ENCODE measurements at places on chromosomes 6 and 20. TPM values are rescaled to one million over a fixed set of nuclear protein-coding genes. Genes with fewer than 3 reads are reported as not detected.

- peaks cover 59% of the 10 kb centered on the region for H3K36me3 ChIP-seq
- H3K27ac ChIP-seq, result no peak overlapping the region
- H3K4me3 ChIP-seq, result no peak overlapping the region
These were observed 54.2 kb downstream of the EZR start for GRCh38 chr6:158764926-158765325.

GRCh38 chr6:166008441-166009369 is 158.9 kb downstream of the TBXT start:
- no peak for DNase-seq
- H3K4me1 ChIP-seq, result peaks cover 7% of the 10 kb centered on the region
- no peak overlapping the region for H3K27ac ChIP-seq
- no peaks in the 10 kb centered on the region for H3K36me3 ChIP-seq

- H3K36me3 ChIP-seq, result no peaks in the 10 kb centered on the region
- no peak for DNase-seq
- H3K27ac ChIP-seq, result no peak overlapping the region
- H3K4me1 ChIP-seq, result no peaks in the 10 kb centered on the region
- no peak overlapping the region for H3K4me3 ChIP-seq
These were observed 94.3 kb upstream of the OLIG3 start for GRCh38 chr6:137588472-137588871.

DNA sequence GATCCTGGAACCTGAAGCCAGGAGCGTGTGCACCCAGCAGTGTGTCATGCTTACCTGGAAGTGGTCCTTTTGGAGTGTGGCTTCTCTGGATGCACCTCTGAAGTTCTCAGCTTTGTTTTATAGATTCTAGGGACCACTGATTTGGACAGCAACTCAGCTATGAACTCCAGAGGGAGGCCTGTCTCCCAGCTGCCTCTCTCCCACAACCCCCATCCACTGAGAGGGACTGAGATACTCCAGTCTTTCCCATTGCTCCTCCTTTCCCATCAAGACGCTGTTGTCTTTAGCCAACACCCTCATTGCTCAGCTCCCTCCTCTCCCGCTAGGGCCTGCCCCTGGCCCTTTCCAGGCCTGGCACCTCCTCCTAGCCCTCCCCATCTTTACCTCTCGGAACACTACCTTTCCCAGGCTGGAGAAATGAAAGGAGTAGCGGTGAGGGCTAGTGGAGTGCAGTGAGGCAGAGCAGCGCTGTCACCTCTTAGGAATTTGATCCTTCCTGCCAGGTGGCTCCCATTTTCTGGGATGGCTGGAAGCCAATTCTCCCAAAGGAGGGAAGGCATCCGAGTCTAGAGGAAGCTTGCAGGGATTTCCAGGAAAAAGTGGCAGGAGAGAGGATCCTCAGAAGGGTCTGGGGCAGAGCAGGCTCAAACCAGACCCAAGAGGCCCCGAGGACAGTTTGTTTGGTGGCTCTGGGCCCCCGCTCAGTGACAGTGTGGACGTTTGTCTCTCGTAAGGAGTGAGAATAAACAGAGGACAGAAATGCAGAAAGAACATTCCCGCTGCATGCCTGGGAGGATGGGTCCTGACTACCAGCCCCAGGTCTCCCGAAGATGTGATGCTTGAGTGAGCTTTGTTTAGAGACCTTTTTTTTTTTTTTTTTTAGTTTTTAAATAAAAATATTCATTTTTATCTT is at the start of gene LRRN4:
Gene LRRN4, minus strand, starts transcription at position 285 of the 913 bp plus-strand sequence. CDS start 1,261 bp downstream, outside the sequence.
- H3K27ac ChIP-seq, result peak within 1 kb of the TSS; percentile 30
- H3K4me3 ChIP-seq, result peak within 1 kb of the TSS; percentile 45
- H3K36me3 ChIP-seq, result no peaks in the 10 kb centered on the region
- DNase-seq, result peak; percentile 69

Gene MCM3
- total RNA-seq, result 26.3 TPM

Gene TNFRSF21
- total RNA-seq, result 28.9 TPM

DNA sequence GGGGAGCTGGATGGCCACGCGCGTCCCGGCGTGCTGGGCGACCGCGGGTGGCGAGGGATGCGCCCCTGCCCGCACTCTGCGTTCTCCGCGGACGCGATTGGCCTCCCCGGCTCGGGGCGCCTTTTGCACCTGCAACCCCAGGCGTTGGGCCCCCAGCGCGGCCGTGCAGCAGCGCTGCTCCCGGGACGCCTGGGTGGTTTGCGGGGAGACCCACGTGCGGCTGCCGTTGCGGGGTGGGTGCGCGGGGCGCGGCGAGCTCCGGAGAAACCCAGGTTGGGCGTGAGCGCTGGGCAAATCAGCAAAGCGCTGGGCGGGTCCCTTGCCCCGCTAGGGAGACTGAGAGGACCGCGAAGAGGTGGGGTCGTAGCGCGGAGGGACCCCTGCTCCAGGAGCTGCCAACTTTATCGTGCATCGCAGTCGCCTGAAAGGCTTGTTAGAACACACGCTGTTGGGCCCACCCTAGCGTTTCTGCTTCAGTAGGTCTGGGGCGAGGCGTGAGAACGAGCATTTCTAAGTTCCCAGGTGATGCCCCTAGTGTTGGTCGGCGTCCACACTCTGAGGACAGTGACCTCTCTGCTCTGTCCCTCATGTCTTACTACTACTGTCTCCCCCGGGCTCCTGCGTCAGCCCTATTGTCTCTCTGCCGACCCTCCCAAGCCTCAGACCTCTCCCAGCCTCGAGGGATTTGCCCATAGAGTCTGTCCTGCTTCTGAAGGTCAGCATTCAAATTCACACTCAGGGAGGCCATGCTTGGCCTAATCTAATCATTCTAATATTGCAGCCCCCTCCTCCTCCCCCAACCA is 538 bp upstream of the ZFP64 start:
- peak overlapping the region; percentile 93 for H3K27ac ChIP-seq
- peaks cover 8% of the 10 kb centered on the region for H3K4me1 ChIP-seq

Gene MATN4
- total RNA-seq, result 0.29 TPM

DNA sequence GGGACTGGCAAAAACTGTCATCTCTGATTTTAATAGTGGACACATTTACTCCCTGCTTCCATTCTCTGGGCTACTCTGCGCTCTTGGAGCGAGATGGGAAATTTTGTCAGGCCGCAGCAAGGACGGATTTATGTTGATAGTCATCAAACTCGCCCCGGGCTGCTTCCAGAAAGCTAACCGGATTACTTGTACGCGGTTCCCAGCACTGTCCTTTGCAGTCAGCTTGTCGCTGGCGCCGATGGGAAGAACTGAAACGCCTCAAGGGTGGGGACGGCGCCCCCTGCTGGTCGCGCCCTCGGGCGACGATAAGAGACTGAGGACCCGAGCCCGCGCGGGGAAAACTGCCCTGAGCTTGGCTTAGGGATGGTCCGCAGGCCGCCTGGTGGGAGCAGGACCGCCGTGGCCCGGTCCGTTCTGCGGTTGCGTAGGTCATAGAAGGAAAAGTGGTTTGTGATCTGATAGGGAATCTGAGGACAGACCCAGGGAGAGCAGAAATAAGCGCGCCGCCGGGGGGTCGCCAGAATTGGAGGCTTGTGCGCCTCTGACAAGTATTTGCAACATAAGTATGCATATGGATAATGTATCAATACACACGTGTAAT is 984 bp upstream of the ABT1 start:
- peaks cover 15% of the 10 kb centered on the region for H3K4me1 ChIP-seq
- H3K27ac ChIP-seq, result peak overlapping the region; percentile 92
- peaks cover 27% of the 10 kb centered on the region for H3K36me3 ChIP-seq
- DNase-seq, result peak; percentile 95
- peaks cover 26% of the 10 kb centered on the region for H3K27me3 ChIP-seq
- peak overlapping the region; percentile 98 for H3K4me3 ChIP-seq

- no peaks in the 10 kb centered on the region for H3K27me3 ChIP-seq
- DNase-seq, result no peak
- no peak overlapping the region for H3K27ac ChIP-seq
- H3K36me3 ChIP-seq, result no peaks in the 10 kb centered on the region
- H3K4me3 ChIP-seq, result no peak overlapping the region
These were observed 19.2 kb downstream of the PRND start for GRCh38 chr20:4740774-4741431.

DNA sequence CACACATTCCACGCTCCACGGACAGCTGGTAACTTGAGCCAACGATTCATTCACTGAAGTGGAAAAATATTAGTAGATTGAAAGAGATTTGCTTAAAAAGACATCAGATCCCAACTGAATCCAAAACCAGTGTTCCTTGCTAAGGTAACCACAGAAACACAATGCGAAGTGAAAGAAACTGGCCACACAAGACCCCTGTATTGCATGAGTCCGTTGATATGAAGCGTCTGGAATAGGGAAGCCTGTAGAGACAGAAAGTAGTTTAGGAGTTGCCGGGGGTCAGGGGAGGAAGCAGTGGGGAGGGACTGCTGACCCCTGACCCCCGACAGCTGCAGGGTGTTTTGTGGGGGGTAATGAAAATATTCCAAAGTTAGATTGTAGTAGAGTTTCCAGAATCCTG is 10.0 kb downstream of the PCK1 start:
- H3K27me3 ChIP-seq, result peaks cover 12% of the 10 kb centered on the region
- no peak overlapping the region for H3K4me3 ChIP-seq
- no peak overlapping the region for H3K27ac ChIP-seq
- no peaks in the 10 kb centered on the region for H3K4me1 ChIP-seq
- H3K36me3 ChIP-seq, result no peaks in the 10 kb centered on the region
- DNase-seq, result no peak

Gene CD109
- 22.1 TPM for total RNA-seq

- H3K27ac ChIP-seq, result no peak overlapping the region
- peak; percentile 31 for DNase-seq
- no peaks in the 10 kb centered on the region for H3K4me1 ChIP-seq
- no peak overlapping the region for H3K4me3 ChIP-seq
- no peaks in the 10 kb centered on the region for H3K36me3 ChIP-seq
These were observed 205.9 kb downstream of the BMP7 start for GRCh38 chr20:57060407-57061050.

DNA sequence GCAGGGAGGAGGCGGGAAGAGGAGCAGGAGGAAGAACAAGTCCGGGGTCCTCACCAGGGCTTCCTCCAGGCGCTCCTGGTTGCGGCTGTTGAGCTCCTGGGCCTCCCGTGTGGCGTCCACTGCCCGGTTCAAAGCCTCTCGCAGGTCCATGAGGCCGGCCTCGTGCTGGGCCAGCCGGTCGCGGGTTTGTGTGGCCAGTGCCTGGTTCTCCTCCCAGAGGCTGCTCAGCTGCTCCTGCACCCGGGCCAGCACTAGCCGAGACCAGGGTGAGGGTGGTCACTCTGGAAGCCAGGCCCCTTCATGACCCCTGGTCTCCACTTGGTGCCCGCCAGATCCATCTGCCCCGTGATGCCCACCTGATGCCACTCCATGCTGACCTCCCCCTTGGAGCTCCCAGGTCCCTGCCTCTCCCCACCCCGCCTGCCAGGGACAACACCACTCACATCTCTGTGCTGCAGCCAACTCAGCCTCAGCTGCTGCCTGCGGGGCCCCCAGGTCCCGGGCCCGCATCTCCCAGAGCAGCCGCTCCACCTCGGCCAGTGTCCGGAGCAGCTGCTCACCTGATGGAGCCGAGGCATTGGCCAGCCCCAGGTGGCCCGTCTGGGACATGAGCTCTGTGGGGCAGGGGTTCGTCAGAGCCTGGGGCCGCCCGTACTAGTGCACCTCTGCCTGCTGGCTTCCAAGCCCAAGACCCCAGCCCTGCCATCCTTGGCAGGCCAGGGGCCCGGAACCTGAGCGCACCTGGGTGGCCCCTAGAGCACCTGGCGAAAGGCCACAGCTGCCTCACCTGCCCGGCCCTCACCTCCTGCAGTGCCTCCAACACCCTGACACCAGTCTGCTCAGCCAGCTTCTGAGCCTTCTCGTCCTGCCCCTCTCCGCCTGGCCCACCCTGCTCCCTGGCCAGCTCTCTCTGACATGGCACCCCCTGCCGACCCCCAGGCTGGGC is 15.9 kb downstream of the ADRM1 start:
- no peak overlapping the region for H3K27ac ChIP-seq
- DNase-seq, result no peak
- H3K4me3 ChIP-seq, result no peak overlapping the region

GRCh38 chr6:122180132-122180531 is 219.3 kb upstream of the HSF2 start:
- H3K27me3 ChIP-seq, result no peaks in the 10 kb centered on the region
- H3K4me3 ChIP-seq, result no peak overlapping the region
- no peak for DNase-seq
- H3K27ac ChIP-seq, result no peak overlapping the region

Gene HTR1E
- total RNA-seq, result not detected

DNA sequence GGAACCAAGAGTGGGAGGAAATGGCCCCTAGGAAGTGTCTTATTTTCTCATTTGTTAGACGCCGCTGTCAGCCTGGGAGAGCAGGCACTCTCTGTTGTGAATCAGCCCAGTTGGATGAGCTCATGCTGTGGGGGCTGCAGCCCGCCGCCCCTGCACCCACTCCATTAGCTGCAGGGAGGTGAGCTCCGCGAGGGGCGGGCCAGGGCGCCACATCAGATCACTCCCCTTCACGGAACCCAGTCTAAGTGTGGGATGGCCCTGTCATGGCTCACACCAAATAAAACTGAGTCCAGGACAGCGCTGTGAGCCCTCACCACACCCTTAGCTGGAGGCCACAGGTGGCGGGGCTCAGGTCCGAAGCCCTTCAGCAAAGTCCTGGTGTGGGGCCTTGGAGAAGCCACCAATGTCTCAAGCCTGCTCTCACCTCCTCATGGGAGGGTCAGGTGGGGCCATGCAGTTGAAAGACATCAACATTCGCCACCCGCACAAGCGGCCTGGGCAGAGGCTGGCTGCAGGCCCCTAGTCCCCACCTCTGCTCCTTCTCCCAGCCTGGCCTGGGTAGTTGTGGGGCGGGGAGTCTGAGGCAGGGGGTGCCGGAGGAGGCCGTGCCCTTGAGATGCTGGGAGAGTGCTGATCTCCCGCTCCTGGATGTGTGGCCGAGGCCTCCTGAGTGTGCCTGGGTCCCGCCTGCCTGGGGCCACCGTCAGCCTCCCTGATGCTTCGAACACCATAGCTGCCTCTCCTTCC is 66.2 kb upstream of the SLCO4A1 start:
- H3K4me1 ChIP-seq, result no peaks in the 10 kb centered on the region
- H3K36me3 ChIP-seq, result no peaks in the 10 kb centered on the region
- peaks cover 69% of the 10 kb centered on the region for H3K27me3 ChIP-seq

- H3K36me3 ChIP-seq, result no peaks in the 10 kb centered on the region
- no peak overlapping the region for H3K27ac ChIP-seq
- H3K4me1 ChIP-seq, result no peaks in the 10 kb centered on the region
- no peak overlapping the region for H3K4me3 ChIP-seq
- H3K27me3 ChIP-seq, result no peaks in the 10 kb centered on the region
- no peak for DNase-seq
These were observed 6.0 kb upstream of the MRAP2 start for GRCh38 chr6:84027340-84028181.

GRCh38 chr6:131486608-131487007 is 86.4 kb upstream of the ARG1 start:
- no peak overlapping the region for H3K27ac ChIP-seq
- H3K27me3 ChIP-seq, result no peaks in the 10 kb centered on the region
- DNase-seq, result no peak
- H3K4me1 ChIP-seq, result no peaks in the 10 kb centered on the region

Gene CTCFL
- not detected for total RNA-seq

Gene SEL1L2
- total RNA-seq, result not detected

- no peaks in the 10 kb centered on the region for H3K4me1 ChIP-seq
- no peak overlapping the region for H3K4me3 ChIP-seq
- no peak overlapping the region for H3K27ac ChIP-seq
These were observed 49.6 kb upstream of the PDE7B start for GRCh38 chr6:135801755-135802465.

All from upper lobe of right lung (tissue), 1 donor.